Suprapubic skin (tissue), 4 donors: ENCODE measurements at places on chromosomes 3 and 15. TPM values are rescaled to one million over a fixed set of nuclear protein-coding genes. Genes with fewer than 3 reads are reported as not detected.

The TMCO5A gene
- not detected for total RNA-seq

The IRAK2 gene
- total RNA-seq = 3.6 TPM

The ICE2 gene
- 23.2 TPM for total RNA-seq

The IGF1R gene
- total RNA-seq = 118 TPM

The ZNF609 gene
- 25.1 TPM for total RNA-seq

The FOXB1 gene
- not detected for total RNA-seq

The THSD4 gene
- total RNA-seq = 24.6 TPM
